ENCODE measurements at places on chromosomes 12 and 14. TPM values are rescaled to one million over a fixed set of nuclear protein-coding genes. Genes with fewer than 3 reads are reported as not detected.

DNA sequence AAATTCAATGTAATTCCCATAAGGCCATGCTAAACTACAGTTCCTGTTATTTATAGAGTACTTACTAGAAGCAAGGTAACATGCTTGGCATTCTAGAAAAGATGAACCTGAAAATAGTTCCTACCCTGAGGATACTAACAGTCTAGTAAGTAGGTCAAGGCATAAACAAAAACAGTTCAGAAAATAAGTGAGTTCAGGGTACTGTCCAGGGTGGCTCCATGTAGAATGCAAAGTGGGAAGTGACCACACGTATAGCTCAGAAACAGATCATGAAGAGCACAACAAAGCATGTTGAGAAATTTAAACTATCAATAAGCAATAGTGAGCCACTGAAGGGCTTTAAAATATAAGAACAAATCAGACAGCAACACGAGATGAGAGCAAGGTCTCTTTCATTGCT lies 2.3 kb downstream of the TMED10 start:
- DNase-seq = no peak

DNA sequence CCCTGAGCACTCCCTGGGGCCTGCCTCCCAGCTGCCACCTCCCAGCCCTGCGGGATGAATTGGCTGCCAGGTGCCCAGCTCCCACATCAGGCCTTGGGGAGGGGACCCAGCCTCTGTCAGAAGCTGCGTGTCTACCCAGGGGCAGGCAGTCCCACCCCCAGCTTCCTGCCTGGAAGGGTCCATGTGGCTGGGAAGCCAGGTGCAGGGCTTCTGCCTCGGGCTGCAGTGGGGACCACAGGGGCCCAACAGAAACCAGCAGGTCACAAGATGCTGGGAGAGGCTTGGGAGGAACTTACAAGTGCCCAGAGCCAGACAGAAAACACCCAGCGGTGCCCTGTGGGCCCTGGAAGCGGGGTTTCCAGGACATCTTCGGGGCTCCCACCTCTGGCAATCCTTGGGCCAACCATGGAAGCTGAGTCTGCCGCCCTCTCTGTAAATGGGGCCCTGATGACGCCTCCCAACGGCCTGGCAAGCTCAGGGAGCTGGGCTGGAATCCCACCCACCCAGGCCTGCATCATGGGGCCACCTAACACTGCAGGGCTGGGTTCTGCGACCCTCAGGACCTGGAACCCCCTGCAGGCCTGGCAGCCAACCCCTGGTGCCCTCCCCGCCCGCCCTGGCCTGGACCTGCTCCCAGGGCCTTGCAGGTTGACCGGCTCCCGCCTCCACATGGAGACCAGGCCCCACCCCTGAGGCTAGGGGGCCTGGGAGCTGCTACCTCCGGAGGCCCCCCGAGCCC lies 36.6 kb downstream of the CCNK start:
- DNase-seq = no peak

DNA sequence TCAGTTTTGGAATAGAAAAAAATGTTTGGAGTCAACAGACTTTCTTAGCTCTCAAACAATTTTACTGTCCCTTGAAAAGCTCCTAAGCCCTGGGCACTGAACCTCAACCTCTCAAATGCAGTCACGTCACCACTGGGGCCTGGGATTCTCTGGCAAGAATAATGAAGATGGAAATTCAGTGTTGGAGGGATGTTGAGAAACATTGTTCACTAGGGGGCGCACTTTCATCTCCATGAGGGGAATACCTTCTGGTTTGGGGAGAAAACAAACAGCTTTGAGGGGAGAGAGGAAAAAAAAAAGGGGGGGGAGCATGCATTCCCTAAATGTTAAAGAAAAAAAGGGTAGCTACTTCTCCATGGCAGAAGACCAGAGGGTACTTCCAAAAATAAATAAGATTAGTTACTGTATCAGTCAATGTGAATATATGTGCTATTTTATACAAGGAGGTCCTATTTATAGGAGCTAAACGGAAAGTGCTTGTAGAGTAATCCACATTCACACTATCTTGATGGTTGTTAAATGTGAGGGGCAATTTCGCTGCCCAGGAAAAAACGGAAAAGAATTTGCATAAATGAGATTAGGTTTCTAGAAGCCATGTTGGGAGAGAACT lies 5.8 kb upstream of the TBPL2 start:
- peak; percentile 83 for DNase-seq

DNA sequence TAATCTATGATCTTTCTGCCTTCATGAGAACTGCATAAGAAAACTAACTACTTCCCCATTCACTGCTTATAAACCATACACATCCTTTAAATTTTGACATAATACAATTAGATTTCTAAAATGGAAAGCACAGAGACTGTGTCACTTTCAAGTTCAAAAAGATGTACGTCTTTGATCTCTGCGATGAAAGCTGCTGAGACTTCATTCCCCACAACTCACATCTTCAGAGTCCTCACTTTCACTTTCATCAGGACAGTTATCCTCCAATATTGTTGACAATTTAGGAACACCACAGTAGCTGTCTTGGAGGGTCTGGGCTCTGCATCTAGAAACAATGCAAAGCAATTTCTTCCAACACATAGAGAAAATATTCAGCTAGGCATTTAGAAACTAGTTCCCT lies 47.9 kb upstream of the KCNC2 start:
- no peak for DNase-seq

DNA sequence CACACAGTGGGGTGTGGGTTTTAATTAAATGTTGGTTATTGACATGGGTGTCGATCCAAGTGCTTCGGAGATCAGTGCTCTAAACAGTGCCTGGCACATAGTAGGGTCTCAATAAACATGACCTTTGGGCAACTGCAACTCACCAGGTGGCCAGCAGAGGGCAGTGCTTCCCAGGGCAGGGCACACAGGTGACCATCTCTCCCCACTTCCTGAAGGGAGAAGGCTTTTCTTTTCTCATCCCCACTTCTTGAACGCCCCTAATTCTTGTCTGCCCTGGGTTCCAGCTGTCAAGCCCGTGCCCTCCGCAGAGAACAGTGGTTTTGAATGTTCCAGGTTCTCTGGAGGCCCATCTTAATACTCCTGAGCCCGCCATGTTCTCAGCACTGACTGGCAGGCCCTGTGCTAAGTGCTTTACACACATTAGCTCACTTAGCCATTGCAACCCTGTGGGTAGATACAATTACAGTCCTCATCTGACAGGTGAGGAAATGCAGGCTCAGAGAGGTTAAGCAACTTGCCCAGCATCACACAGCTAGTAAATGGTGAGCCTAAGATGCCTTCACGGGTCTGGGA lies 16.3 kb downstream of the RAPGEF3 start:
- DNase-seq = peak; percentile 46

GRCh38 chr14:56400109-56400825 lies 179.3 kb upstream of the TMEM260 start:
- DNase-seq = no peak

DNA sequence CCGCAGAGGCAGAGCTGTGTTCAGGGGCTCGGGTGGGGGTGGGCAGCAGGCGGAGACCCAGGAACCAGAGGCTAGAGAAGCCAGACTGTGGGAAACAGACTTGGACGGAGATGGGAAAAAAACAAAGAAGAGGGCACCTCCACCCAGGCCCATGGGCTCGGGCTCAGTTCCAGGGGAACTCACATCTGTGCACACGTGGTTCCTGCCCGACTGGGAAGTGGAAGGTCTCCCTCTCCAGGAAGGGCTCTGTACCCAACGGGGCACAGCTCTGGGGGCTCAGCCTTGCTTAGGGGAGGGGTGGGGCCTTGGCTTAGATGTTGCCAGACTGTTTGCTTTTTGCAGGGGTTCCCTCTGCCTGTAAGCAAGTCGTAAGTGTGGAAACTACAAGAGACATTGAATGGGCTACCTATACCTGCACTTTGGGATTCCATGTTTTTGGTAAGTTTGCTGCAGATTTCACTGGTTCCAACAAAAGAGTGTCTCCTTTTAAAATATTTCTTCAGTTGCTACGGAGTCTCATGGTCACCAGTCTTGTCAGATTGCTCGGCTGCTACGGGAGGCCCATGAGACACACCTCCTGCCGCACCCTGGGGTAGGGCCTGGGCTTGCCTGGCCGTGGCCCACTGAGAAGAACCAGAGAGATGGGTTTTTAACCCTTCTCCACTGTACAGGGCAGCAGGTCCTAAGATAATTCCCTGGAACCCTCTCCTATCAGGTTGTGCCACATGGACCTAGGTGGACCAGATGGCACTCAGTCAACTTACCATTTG lies 127.6 kb upstream of the EVL start:
- DNase-seq = no peak

GRCh38 chr12:66232263-66232662 lies 43.2 kb downstream of the IRAK3 start:
- no peak for DNase-seq

GRCh38 chr14:53880761-53881160 lies 75.9 kb downstream of the BMP4 start:
- no peak for DNase-seq

DNA sequence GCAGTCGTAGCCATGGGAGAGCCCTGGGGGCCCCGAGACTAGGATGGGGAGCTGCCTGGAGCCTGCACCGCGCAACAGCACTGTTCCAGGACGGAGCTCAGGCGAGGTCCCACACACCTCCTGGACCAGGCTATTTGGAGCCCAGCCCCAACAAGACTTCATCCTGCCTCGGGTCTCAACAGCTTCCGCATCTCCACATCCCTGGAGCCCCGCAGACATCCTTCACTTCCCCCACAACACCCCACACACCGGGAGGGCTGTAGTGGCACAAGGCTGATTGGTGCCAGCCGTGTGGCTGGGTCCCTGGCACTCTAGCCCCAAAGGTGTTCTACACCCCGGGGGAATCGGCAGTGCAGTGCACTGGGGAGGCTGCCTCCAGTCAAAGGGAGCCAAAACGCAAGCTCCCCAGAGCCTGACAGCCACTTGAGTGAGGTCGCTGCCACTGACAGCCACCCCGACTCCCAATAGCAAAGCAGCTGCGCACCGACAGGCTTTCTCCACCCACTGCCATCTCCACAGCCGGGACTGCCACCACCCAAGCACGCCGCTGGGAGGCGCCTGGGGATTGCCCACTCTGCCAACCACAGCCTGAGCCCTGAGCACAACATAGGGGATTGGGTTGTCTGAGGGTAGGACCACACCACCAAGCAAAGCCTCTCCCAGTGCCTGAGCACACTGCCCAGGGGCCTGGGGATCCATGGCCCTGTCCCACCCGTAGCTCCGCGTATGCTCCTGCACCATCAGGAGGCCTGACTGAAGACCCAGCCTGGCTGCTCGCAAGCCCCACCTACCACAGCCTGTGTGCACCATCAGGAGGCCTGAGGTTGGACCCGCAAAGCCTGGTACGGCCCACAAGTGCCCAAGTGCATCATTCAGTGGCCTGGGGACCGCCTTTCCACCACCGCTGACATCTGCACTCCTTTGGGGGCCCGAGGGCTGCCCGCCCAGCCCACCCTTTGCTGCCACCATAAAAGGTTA lies 13.2 kb upstream of the KLRF1 start:
- DNase-seq = peak; percentile 62

GRCh38 chr12:109464642-109465351 lies 12.3 kb downstream of the KCTD10 start:
- DNase-seq = peak; percentile 53

- DNase-seq = peak; percentile 25
Observed at GRCh38 chr14:66508846-66509621, 1.1 kb downstream of the GPHN start.

DNA sequence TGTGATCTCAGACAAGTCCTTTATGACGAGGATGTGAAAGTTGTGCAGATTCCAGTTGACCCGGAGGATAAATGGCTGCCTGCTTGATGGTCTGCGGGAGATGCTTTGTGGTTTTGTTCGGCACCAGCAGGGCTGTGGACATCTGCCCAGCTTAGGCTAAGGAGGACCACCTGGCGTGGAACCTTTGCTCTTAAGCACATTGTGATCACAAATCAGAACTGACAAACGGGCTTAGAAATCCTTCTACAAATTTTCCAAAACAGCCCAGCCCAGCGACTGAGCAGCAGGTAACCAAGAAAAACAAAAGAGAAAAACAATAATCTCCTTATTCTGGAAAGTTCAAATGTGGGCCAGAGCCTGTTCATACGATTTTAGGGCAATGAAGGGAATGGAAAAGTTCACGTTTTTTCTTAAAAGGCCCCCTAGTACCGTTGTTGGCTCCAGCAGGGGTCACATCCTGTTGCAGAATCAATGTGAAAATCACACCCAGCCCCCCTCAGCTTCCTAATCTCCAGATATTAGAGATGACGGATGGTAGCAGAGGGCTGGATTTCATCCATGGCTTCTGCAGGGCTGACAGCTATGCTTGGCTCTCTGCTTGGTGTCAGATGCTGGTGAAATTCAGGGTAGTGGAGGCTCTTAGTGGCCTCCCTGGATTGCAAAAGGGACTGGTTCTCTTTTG lies 81.1 kb upstream of the RFLNA start:
- peak; percentile 76 for DNase-seq

DNA sequence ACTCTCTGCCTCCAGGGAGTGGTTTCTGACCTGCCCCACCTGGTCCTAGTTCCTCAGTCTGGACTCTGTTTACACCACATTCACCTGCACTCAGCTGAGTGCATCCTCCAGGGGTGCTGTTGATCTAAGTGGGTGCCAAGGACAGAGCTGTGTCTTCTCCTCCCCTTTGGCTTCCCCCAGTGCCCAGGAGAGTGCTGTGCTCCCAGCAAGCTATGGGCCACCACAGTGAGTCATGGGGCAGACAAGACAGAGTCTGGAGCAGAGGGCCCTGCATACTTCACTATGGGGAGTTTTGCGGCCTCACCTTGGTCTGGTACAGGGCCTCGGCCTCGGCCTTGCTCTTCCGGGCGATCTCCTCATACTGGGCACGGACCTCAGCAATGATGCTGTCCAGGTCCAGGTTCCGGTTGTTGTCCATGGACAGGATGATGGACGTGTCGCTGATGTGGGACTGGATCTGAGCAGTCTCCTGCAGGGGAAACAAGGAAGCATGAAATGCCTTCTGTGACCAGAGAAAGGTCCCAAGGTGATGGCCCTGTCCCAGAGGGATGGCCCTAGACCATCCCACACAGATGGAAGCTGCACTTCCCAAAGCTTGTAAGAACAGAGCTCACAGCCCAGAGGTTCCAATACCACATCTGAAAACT lies 4.9 kb downstream of the KRT73 start:
- DNase-seq = no peak

- DNase-seq = no peak
Observed at GRCh38 chr14:78341827-78342389, 171.7 kb downstream of the NRXN3 start.

GRCh38 chr14:42421377-42422078 lies 814.9 kb downstream of the LRFN5 start:
- no peak for DNase-seq

GRCh38 chr12:118429688-118430383 lies 53.5 kb downstream of the SUDS3 start:
- DNase-seq = no peak

DNA sequence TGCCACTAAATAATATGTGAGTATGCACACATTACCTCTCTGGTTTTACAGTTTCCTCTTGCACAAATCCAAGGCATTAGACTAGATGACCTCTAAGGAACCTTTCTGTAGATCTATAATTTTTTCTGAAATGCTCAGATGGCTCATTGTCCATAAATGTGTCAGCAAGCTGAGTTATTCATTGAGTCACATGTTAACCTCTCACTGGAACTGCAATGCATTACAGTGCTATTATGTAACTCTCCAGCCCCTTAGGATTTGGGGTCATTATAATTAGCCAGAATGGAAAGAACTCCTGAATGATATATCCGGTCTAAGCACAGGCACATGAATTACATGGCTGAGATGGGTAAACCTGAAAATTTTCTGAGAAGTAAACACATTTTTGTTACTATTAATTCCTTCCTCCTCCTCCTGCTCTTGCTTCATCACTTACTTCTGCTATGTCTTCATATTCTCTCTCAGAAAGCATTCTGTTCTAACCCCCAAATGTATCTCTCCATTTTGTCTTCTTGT lies 20.3 kb upstream of the DRAM1 start:
- DNase-seq = peak; percentile 82

The TAS2R19 gene
- not detected for total RNA-seq

The KRT3 gene
- total RNA-seq = not detected

The MYF5 gene
- not detected for total RNA-seq

The ANP32D gene
- total RNA-seq = not detected

The TPPP2 gene
- not detected for total RNA-seq

The SDR9C7 gene
- not detected for total RNA-seq
